ENCODE measurements at places on chromosomes 3 and 15.

GRCh38 chr3:125104639-125105038, 48.8 kb upstream of the HEG1 start:
- DNase-seq: no peak

DNA sequence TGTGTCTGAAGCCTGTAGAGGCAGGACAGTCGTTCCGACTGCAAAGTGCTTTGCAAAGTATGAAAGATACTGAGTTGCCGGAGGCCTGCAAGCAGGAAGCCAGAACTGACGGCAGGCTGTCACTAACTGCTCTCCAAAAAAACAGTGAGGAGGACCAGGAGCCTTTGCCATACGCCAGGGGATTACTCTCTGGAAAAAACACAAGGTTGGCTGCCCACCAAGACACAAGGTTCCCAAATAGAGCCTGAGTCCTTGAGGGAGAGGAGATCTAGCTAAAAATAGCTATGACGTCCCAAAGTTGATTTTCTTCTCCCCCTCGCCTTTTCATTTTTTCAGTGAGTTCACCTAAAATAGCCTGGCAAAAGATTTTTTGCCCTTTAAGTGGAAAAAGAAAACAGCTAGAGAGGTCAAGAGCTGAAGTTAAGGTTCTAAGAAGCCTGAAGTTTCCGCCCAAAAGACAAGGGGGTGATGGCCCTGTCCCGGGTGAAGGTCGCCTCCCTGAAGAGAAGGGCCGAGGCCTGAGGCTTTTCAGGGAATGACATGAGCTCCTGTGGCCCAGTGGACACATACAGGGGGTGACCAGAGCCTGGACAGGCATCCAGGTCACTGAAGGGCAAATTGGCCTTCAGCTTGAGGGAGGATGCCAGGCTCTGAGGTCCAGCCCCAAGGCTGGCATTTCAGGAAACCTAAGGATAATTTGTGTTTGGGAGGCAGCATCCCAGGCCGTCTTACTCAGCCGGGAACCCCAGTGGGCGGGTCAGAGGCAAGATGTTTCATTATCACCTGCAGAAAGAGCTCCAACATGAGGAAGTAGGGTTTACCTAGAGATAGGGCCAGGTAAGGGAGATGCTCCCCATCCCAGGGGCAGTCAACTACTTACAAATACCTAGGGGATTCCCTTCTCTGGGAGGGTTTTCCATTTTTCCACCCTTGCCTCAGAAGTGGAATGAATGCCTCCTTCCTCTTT, 44.9 kb upstream of the DGKG start:
- no peak for DNase-seq

DNA sequence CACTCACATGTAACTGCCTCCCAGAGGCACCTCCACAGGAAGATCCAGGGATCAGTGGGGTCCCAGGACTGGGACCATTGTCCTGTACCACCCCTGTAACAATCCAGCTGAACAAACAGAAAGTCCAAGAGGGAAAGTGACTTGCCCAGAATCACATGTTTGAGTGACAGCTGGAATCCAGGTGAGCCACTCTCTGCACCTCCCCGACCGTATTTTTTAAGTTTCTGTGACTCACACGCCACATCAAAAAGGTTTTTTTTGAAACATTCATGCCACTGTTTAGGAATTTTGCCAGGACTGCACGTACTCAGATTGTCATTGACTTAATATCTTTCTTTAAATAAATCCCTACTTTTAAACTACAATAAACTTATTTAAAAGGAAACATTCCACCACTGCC, 9.8 kb upstream of the SLC6A1 start:
- no peak for DNase-seq

DNA sequence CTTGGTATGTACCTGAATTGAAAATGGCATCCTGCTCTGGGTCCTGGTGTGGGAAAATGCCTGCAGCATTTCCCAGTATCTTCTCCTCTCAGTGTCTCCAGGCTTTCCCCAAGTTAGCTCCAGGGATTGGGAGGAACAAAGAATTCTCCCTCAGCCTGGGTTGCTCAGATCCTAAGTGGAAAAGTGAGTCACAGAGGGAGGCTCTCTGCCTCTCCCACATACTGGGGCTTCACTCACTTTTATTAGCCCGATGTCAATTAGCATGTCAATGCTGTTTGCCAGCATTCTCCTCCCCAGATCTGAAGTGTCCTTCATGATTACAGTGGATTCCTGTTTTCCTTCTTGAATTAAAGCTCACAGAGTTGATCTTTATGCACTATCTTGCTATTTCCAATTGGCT, 655.0 kb downstream of the EPHA3 start:
- DNase-seq: no peak

DNA sequence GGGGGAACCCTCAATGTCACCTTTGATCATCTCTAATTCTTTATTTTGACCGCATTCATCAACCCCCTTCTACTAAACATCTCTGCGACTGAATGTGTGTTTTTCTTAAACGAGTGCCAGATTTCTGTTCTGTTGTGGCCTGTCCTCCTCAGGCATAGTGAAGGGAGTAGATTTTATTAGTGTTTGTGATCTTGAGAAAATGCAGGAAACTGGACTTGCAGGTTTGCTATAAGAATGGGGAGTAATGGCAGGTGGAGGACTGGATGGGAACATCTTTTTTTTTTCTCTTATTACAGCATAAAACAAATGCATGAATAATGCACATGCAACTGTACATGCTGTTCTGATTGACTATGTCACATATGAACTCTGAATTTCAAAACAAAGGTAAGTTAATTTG, 59.3 kb downstream of the ADAMTSL3 start:
- DNase-seq: no peak

DNA sequence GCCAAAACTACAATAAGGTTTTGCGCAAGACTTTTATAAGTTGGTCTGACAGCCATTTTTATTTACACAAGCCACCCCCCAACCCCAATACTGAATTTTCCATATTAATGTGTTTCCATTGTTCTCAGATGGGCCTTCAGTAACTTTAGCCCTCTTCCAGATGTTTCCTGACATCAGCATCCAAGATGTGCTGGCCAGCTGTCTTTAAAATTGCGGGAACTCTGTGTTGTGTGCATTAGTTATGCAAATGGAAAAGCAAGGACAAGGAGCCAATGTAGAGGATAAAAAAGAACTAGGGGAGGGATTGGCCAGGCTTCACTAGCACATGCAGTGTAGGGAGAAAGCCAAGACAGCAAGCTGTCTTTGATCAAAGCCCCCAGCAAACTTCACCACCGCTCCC, 45.4 kb downstream of the COMMD2 start:
- no peak for DNase-seq

Data from stimulated activated CD8-positive, alpha-beta memory T cell treated with anti-CD3 and anti-CD28 coated beads, Interleukin-2, amount 100 ng/mL, for 1 hour (primary cell).